ENCODE measurements at places on chromosomes 2 and 18.

GRCh38 chr18:48886520-48887293 is 64.1 kb downstream of the SMAD7 start:
- no peak for DNase-seq

DNA sequence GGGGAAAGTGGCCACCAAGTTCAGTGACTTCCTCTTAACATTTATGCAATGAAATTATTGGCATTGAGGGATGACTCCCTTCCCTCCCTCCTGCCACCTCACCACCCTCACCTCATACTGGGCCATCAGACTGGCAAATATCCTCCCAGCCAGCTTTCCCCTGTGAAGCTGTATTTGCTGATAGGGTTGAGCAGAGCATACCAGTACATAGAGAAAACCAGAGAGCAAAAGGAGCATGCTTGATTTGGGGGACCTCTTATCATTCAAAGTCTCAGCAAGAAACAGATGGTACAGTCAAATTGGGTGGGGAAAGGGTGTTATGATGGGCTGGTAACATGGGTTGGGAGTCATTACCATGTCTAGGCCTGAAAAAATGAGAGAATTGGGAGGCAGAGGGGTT is 19.1 kb upstream of the B3GNT2 start:
- no peak for DNase-seq

- DNase-seq: no peak
These were observed 234.2 kb downstream of the TPGS2 start for GRCh38 chr18:36594621-36595020.

GRCh38 chr2:32960647-32961403 is 14.1 kb downstream of the LTBP1 start:
- no peak for DNase-seq

GRCh38 chr18:9683418-9684396 is 24.4 kb upstream of the RAB31 start:
- DNase-seq: no peak

DNA sequence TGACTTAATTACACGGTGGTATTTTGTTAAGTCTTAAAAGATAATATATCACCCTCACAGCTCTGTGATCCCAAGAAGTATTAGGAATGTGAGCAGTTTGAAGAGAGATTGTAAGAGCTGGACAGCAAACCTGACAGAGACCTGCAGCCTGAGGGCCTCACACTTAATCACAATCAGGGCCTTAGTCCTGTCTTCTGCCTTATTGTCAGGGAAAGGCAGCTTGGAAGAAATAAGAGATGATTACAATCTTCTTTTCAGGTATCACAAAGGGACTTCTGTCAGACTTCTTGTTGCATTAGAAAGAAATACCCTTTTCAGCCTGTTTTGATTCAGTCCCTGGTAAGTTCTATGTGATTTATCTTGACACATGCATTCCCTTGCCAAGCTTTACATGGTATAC is 1433.8 kb upstream of the SLC39A10 start:
- DNase-seq: no peak

- DNase-seq: no peak
These were observed 19.7 kb upstream of the NYAP2 start for GRCh38 chr2:225379856-225380255.

GRCh38 chr2:96250188-96250587 is 15.6 kb downstream of the TMEM127 start:
- DNase-seq: no peak

- no peak for DNase-seq
These were observed 193.5 kb upstream of the EPC2 start for GRCh38 chr2:148451046-148451445.

DNA sequence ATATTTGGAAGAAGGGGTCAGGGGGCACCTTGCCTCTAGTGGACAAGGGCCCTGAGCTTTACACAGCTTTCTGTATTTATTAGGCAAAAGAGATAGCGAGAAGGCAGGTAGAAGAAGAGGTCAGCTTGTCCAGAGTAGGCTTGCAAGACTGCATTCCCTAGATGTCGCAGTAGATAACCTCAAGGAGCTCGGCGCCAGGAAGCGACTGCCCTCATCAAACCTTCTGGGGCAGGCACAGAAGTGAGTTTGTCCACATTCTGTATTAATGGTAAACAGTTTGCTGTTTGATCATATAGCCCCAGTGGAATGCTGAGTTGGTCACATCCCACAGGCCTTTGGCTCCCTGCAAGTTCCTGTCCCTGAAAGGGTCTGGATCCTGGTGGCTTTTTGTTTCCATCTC is 7.0 kb downstream of the CHCHD5 start:
- DNase-seq: no peak

DNA sequence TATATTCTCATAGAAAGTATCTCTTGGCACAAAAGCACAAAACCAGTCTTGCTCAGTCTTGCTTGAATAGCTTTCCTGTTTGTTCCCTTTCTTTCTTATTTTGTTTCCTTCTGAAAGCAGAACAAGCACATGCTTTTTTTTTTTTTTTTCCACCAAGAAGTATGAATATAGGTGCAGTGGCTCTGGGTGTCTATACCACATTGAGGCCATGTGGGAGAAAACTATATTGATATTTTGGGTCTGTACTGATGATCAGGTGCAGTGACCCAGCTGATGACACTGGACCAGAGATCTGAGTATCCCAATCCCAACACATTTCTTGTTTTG is 28.7 kb downstream of the GEMIN6 start:
- no peak for DNase-seq

DNA sequence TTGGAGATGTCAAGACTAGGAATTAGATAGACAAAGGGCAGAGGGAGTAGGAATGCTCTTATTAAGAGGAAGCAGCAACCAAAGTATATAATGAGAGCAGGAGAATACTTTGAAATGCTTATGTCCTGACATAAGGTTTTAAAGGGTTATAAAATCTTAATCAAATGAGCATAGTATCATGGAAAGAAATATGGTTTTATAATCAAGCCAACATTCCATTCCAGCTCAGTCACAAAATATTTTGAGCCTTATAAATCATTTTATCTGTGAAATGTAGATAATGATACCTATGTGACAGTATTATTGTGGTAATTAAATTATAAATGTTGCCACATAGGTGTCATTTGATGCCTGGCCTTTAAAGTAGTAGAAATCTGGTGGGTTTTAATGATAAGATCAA is 17.6 kb downstream of the VSNL1 start:
- DNase-seq: no peak

GRCh38 chr2:54722641-54723040 is 821 bp upstream of the EML6 start:
- DNase-seq: no peak

- DNase-seq: no peak
These were observed 1.4 kb downstream of the SMC6 start for GRCh38 chr2:17752246-17752645.
